CD4-positive, alpha-beta T cell treated with Interleukin-12 subunit alpha and Interleukin-12 subunit beta, for 1 hour (primary cell): ENCODE measurements at places on chromosomes 4 and X.

GRCh38 chrX:145393702-145394235, 146.5 kb downstream of the SPANXN1 start:
- no peak for DNase-seq

DNA sequence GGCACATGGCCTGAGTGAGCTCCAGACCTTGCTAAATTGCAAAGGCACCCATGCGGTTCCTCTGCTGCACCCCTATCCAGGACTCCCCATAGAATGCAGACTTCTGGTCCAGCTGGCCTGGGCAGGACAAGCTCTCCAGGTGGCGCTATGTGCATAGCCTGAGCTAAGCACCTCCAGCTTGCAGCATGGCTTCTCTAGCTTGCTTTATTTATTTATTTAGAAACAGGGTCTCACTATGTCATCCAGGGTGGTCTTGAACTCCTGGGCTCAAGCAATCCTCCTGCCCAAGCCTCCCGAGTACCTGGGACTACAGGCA, 5.5 kb upstream of the WFS1 start:
- peak; percentile 20 for DNase-seq

- peak; percentile 10 for DNase-seq
Measured at GRCh38 chr4:145808021-145808650, 128.2 kb downstream of the C4orf51 start.

- DNase-seq = no peak
Measured at GRCh38 chrX:17706676-17707075, 30.6 kb upstream of the SCML1 start.

- DNase-seq = no peak
Measured at GRCh38 chr4:128782875-128783614, 26.5 kb upstream of the JADE1 start.

GRCh38 chr4:175308236-175308635, 390.1 kb downstream of the ADAM29 start:
- no peak for DNase-seq

GRCh38 chr4:114563536-114564315, 34.9 kb upstream of the UGT8 start:
- no peak for DNase-seq

- DNase-seq = no peak
Measured at GRCh38 chr4:174592985-174593335, 70.7 kb upstream of the HPGD start.

DNA sequence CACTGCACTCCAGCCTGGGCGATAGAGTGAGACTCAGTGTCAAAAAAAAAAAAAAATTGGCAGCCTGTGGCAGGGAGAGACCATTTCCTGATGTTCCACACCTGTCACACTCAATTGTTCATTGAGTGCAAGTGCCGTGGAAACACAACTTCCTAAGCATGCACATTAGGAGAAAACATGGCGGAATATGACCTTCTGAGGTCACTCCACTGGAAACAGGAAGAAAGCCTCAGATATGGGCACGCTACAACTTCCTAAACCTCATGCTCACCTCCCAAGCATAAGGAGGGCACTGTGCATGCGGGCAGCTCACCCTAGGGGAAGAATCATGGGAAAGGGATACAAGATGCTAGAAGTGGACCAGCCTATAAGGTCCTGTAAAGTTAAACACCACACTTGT, 28.5 kb upstream of the CD99 start:
- DNase-seq = no peak

GRCh38 chrX:80812176-80812575, 2.5 kb upstream of the BRWD3 start:
- DNase-seq = peak; percentile 52

DNA sequence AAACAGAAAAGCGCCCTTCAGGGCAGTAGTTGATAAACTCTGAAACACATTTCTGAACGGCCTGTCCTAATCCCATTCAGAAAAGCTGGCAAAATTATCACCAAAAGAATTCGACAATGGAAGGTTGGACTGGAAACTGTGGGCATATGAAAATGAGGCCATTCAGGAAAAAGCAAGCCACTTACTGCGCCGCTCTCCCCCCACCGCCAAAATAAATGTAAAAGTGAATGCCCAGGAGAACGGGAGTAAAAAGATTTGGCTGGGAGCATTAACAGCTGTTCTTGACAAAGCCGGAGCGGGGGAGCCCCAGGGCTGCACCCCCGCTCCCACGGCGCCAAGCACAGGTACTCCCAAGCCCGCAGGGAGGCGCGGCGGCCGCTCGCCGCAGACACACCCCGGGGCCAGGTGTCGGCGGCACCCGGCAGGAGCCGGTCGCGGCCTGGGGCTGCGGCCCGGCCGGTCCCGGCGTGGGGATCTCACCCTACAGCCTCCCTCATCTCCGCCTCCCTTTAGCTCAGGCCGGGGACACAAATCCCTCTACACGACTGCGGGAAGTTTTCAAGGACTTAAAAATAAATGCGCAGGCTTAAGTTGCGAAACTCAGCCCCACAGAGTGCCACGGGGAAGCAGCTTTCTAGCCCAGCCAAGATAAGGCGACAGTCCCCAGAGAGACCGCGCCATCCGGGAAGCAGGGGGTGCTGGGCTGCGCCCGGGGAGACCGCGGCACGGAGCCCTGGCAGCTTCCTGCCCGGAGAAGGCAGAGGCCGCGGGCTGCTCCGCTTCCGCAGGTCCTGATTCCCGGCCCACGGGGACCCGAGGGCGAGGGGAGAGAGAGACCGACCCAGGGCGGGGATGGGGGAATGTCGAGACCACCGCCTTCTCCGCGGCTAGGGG, 593 bp downstream of the SH3RF1 start:
- no peak for DNase-seq

GRCh38 chr4:4446434-4446833, 59.5 kb downstream of the NSG1 start:
- DNase-seq = no peak

DNA sequence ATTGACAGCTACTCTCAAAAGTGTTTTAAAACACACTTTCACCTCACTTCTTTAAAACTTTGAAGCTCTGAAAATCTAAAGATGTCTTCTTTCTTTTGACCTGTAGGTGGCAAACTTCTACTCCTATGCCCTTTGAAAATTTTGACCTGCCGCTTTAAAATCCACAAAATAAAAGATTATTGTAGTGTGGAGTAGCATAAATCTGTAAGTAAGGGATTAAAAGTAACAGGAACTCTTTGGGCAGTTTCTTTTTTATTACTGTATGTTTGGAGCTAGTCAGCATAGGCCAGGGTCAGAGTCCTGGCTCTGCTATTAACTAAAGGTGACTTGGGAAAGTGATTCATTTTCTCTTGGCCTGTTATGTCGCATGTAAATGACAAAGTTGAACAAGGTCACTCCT, 25.5 kb downstream of the BBS12 start:
- DNase-seq = peak; percentile 49

DNA sequence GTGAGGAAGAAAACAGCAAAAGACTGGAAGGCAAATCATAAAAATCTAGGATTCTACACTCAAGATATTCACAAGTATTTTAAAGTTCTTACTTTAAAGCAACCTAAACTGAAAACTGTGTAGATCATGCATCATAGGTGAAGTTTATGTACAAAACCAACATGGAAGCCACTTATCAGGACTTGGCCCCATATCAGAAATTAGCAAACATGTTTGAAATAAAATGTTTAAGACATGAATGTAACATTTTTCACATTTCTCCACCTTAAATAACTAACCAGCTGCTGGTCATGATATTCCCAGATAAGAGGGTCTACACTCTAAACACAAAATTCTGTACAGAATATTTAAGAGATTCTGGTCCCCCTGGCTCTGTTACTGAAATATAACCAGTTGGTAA, 38.5 kb downstream of the APBB2 start:
- no peak for DNase-seq

DNA sequence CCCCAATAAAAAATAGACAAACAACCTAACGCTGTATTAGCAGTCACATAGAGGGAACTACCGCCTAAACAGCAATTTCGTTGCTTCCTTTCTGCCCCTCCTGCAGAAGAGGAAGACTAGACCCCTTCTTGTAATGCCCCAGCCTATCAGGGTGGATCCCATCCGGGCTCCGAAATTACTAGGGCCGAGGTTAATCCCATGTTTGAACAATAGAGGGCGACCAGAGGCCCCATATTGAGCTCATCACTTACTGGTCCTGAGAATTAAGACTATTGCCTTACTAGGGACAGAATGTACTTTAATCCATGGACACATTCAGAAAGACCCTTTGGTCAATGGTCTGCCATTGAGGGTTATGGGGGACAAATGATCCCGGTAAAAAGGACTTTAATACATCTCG, 11.8 kb upstream of the ZNF630 start:
- DNase-seq = peak; percentile 56

GRCh38 chrX:43019021-43019420, 241.1 kb upstream of the PPP1R2C start:
- DNase-seq = no peak

GRCh38 chr4:141768954-141769353, 132.6 kb downstream of the IL15 start:
- DNase-seq = no peak

GRCh38 chrX:39162322-39162735, 361.1 kb downstream of the MID1IP1 start:
- DNase-seq = peak; percentile 39

- peak; percentile 59 for DNase-seq
Measured at GRCh38 chrX:56978172-56978571, 17.2 kb downstream of the SPIN3 start.

- no peak for DNase-seq
Measured at GRCh38 chr4:14308229-14308651, 680.7 kb upstream of the BOD1L1 start.

GRCh38 chrX:133412246-133412645, 3.0 kb downstream of the GPC4 start:
- DNase-seq = no peak

- peak; percentile 67 for DNase-seq
Measured at GRCh38 chr4:48141048-48141447, 7.0 kb upstream of the TXK start.

GRCh38 chr4:48049483-48049882, 32.9 kb downstream of the NIPAL1 start:
- no peak for DNase-seq

DNA sequence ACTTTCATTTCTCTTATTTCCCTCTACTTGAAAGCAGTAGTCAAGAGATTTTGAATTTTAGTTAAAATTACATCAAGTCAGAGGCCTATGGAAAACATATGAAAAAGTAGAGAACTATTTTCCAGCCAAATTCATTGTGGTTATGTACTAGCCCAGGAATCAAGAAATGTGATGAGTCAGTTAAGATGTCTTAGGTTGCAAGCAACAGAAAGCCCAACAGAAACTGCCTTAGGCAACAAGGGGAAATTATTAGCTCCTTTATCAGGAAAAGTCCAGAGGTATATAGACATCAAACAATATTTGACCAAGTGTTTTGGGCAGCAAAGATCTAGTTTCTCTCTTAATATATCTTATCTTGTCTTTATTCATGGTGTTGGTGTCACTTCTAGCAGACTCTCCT, 37.8 kb upstream of the FRMD7 start:
- no peak for DNase-seq

DNA sequence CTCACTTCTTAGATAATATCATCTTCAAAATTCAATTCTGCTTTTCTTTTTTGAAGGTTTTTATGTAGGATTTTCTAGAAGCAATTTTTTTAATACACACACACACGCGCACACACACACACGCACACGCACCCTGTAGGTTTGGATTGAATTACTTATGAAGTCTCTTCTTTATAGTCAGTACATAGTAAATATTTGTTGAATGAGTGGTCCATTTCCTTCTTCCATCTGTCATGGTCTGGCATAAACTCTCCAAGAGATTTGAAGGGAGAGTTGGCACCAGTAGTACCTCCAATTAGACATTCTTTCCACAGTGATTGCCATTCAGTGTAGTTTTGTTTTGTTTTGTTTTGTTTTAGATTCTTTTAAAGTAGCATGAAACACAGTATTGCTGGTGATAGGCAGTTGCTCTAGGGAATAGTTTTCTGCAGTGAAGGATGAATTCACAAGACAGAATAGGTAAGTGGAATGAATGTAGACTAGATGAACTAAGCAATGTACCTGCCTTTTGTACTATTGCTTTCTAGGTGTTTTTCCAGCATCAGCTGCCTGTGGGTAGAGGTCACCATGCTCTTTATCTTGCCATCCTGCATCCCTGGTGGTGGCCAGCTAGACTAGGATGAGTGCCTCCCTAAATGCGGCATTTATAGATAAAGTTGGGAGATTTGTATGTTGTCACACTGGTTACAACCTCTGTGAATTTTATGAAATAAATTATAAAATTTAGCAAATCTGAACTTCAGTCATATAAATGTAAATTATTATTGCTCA, 20.5 kb downstream of the PDLIM5 start:
- DNase-seq = no peak

DNA sequence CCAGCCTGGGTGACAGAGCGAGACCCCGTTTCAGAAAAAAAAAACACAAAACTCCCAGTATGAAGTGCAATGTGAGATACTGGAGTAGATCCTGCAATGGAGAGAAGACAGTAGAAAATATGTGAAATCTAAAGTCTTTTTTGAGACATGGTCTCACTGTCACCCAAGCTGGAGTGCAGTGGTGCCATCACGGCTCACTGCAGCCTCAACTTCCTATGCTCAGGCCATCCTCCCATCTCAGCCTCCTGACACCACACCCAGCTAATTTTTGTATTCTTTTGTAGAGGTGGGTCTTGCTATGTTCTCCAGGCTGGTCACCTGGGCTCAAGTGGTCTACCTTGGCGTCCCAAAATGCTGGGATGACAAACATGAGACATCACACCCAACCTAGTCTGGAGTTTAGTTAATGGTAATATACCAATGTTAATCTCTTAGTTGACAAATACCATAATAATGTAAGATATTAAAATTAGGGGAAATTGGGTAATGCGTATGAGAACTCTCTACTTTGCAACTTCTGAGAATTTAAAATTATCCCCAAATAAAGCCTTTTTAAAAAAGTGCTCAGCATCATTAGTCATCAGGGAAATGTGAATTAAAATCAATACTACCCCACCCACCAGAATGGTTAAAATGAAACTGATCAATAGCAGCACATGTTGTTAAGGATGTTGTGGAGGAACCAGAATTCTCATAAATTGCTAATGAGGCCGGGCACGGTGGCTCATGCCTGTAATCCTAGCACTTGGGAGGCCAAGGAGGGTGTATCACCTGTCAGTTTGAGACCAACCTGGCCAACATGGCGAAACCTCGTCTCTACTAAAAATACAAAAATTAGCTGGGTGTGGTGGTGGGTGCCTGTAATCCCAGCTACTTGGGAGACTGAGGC, 15.0 kb downstream of the RBMX start:
- DNase-seq = no peak

DNA sequence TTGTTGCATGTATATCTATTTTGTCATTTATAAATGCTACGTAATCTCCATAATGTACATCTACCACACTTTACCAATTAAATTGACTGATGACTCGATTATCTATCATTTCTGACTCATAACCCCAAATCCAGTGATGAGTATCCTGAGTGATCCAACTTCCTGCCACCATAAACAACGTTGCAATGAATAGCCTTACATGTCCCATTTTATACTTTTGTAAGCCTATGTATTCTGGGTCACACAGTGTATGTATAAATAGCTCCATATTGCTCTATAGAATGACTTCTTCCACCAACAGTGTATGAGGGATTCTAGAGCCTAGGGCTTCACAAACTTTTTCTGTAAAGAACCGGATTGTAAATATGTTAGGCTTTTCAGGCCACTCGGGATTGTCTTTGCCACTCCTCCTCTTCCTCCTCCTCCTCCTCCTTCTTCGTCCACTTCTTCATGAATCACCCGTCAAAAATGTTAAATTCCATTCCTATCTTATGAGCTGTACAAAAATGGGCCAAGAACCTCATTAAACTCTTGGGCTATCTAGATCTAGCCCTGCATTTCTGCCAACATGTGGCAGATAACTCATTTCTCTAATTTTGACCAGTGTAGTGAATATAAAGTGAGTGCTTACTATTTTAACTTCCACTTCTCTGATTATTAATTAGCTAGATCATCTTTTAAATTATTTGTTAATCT, 672.2 kb upstream of the AMOT start:
- no peak for DNase-seq
